ENCODE measurements at places on chromosomes 13 and 19.

- DNase-seq = no peak
Observed at GRCh38 chr13:35694549-35695447, 218.3 kb upstream of the MAB21L1 start.

DNA sequence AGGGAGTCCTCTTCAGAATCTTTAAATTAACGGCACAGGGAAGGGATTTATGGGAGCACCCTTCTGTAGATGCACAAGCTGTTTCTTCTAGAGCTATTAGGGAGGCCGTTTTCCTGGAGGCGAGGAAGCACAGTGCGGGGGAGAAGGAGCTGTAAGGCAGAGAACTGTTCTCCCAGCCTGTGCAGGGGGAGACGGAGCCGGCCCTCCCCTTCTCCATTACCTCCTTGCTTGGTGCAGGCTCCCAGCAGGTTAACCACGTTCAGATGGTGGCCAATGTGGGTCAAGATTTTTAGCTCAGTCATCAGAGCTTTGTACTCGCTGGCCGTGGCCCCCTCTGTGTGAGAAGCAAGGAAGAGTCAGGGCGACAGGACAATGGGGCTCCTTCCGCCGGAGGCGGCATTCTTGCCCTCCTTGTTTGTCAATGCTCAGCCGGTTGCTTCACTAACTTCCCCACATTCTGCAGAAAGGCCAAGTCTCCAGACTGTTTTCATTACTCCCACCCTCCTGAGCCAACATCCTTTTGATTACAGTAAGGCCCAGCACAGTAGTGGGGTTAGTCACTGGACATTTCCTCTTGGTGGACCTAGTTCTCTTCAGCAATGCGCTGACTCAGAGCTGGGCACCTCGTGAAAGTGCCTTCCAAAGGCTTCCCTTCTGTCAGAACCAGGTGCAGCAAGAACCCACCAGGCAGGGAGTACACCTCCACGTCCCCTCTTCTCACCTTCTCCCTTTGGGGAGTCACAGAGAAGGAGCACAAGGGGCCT lies 165.4 kb downstream of the FLT1 start:
- no peak for DNase-seq

DNA sequence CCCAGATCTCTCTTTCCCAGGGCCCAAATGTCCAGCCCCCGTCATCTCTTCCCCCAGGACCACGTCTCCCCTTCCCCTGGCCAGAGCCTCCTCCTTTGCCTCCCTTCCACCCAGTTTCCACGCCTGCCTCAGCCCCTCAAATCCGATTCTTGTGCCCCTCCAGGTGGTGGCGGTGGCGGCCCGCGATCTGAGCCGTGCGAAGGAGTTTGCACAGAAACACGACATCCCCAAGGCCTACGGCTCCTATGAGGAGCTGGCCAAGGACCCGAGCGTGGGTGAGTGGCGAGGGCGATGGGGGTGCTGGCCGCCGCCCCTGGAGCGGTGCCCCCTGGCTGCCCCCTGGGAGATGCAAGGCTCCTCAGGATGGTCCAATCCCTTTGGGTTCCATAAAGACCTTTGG lies 1.3 kb downstream of the DHDH start:
- DNase-seq = no peak

DNA sequence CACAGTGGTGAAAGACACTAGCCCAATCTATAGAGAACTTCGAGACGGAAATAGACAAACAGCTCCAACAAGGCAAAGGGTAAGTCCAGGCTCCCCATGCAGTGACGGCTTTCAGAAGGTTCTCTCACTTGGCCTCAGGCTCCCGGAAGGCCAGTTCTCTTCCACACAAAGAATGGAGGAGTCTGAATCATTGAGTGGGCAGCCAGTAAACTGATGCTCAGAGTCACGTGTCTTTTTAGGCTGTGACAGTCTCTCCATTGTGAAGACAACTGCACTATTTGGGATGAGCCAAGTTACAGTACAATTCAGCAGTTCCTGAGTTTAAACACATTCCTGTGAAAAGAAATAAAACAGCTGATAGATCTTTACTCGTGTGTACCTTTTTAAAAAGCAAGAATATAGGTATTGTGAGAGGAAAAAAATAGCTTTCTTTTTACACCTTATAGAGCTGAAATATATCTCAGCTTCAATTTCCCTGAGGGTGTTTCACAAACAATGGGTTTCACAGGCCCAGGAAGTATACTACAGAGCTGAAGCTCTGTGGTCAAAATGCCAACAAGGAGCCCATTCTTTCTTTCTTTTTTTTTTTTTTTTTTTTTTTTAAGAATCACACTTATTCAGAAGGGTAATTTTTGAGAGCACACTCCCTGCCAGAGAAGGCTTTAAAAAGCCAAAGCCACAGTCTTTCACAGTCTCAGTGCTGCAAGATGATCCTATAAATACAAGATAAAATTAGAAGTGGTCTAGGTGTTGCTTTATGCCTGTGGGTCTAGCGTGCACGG lies 135.1 kb downstream of the FREM2 start:
- DNase-seq = peak; percentile 10

DNA sequence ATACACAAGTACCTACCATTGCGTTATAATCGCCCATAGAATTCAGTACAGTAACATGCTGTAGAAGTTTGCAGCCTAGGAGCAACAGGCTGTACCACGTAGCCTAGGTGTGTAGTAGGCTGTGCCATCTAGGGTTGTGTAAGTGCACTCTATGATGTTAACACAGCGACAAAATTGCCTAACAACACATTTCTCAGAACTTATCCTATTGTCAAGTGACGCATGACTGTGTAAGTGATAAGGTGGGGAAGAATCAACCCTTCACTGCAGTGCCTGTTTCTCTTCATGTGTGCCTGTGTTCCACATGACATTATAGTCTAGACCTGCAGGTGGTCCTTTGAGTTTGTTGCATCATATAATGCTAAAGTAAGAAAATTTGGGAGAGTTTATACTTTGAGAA lies 94.0 kb downstream of the PCDH9 start:
- no peak for DNase-seq

DNA sequence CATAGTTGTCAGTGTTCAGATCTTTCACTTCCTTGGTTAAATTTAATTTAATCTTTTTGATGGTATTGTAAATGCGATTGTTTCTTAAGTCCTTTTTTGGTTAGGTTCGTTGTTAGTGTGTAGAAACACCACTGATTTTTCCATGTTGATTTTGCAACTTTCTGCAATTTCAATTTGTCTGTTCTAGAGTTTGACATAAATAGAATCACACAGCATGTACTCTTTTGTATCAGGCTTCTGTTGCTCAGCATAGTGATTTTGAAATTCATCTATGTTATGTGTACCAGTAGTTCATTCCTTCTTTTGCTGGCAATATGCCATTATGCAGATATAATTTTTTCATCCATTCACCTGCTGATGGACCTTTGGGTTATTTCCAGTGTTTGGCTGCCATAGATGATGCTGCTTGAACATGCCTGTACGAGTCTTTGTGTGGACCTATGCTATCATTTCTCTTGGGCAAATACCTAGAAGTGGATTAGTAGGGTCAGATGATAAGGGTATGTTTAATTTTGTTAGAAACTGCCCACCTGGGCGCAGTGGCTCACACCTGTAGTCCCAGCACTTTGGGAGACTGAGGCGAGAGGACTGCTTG lies 33.1 kb downstream of the BICRA start:
- no peak for DNase-seq
